ENCODE measurements at places on chromosomes 12 and 14.

- H3K27me3 ChIP-seq: no peaks in the 10 kb centered on the region
- no peaks in the 10 kb centered on the region for H3K4me1 ChIP-seq
- H3K36me3 ChIP-seq: no peaks in the 10 kb centered on the region
- no peak overlapping the region for H3K27ac ChIP-seq
These were observed 55.0 kb downstream of the TPCN1 start for GRCh38 chr12:113276306-113276705.

DNA sequence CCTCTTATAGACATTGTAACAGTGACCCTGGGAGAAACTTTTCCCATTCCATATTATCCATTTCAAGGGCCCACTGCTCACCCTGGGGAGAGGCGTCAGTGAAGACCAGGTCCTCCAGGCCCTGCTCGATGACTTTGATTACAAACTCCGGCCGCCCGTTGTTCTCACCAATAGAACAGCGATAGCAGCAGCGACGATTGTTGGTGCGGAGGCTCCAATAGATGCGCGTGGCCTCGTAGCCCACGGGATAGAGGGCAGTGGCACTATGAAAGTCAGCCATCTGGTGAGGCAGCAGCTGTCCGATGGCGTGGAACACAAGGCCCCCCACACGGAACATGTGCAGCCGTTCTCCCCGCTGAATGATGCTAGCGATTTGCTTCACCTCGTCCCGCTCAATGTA lies 7.5 kb upstream of the PRKAG1 start:
- H3K27ac ChIP-seq: no peak overlapping the region
- no peaks in the 10 kb centered on the region for H3K4me1 ChIP-seq
- DNase-seq: no peak
- H3K4me3 ChIP-seq: no peak overlapping the region

DNA sequence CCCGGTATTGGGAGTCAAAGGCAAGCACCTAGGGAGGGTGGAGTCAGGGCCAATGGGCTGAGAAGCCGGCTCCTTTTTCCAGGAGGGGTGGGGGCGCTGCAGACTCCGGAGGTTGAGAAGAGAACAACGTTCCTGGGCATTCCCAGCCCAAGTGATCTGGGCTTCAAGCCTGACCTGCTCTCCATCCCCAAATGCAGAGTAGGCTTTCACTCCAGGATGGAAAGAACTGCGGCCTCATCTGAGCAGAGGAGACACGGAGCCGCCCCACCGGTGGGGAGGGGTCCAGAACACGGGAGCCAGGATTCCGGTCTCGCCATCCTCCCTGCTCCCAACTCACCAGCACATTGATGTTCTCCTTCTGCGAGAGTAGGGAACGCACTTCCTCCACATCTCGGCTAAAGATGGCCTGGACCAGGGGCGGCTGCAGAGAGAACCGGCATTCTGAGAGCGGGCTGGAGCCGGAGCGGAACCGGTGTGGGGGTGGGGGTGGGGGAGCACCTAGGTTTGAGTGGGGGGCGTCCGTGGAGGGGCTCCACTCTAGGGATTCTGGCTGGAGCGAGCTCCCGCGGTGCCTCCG lies 605 bp downstream of the ANKRD52 start:
- H3K4me3 ChIP-seq: peak overlapping the region; percentile 77
- no peaks in the 10 kb centered on the region for H3K27me3 ChIP-seq
- H3K4me1 ChIP-seq: peaks cover 31% of the 10 kb centered on the region
- peak; percentile 53 for DNase-seq

- H3K27me3 ChIP-seq: peaks cover 5% of the 10 kb centered on the region
- no peak overlapping the region for H3K4me3 ChIP-seq
- H3K4me1 ChIP-seq: no peaks in the 10 kb centered on the region
- H3K36me3 ChIP-seq: no peaks in the 10 kb centered on the region
- DNase-seq: no peak
- no peak overlapping the region for H3K27ac ChIP-seq
These were observed 222.1 kb downstream of the C12orf42 start for GRCh38 chr12:103273645-103274044.

DNA sequence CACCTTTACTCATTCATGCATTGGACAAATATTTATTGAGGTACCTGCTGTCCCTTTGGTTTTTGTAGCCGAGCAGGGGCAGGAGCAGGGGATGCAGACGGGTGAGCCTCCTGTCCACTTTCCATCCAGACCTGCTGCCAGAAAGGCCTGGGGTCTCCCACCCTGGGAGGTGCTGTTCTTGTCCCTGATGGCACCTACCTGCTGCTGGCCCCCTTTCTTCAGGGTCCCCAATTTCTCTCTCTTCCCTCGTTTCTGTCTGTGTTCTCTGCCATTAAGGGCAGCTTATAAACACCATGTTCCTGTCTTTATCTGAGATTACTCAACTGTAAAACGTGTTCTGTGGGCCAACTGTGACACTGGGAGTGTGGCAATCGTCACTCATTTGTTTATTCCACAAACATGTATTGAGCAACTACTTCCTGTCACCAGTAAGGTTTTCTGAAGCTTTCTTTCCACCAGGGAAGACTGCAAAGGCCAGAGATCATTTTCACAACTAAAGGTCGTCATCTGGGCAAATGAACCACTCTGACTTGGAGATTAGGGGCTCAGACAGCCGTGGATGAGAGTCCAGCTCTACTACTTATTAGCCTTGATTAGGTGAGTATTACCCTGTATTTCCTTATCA lies at the start of gene HAL:
TSS of gene HAL (minus strand) at position 311 of the 625 bp plus-strand sequence. CDS start 434 bp downstream, outside the sequence.
- H3K27me3 ChIP-seq: no peaks in the 10 kb centered on the region
- no peaks in the 10 kb centered on the region for H3K36me3 ChIP-seq
- no peak within 1 kb of the TSS for H3K4me3 ChIP-seq

DNA sequence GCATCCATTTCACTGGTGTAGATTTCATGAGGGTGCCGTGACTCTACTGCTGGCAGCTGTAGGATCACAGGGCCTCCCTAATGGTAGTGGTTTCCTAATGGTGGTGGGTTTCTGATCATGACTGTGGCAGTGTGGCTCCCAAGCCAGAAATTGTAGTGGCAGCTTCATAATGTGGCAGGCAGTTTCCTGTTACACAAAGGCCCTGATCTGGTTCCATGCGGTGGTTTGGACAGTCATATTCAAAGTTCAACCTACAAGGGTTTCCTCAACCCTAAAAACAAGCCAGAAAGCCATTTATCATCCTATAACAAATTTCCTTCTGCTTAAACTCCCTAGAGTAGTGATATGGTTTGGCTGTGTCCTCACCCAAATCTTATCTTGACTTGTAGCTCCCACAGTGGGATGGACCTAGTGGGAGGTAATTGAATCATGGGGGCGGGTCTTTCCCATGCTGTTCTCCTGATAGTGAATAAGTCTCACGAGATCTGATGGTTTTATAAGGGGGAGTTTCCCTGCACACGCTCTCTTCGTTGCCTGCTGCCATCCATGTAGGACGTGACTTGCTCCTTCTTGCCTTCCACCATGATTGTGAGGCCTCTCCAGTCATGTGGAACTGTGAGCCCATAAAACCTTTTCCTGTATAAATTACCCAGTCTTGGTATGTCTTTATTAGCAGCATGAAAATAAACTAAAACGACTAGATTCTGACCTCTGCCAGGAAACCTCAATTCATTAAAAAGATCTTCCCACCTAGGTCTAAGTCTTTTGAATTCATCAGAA lies 257.1 kb downstream of the EFCAB11 start:
- DNase-seq: no peak
- H3K4me1 ChIP-seq: peaks cover 7% of the 10 kb centered on the region
- H3K27ac ChIP-seq: no peak overlapping the region
- H3K4me3 ChIP-seq: no peak overlapping the region
- H3K36me3 ChIP-seq: no peaks in the 10 kb centered on the region
- no peaks in the 10 kb centered on the region for H3K27me3 ChIP-seq

GRCh38 chr12:57816001-57816854 lies 2.3 kb downstream of the AVIL start:
- H3K36me3 ChIP-seq: no peaks in the 10 kb centered on the region
- no peak overlapping the region for H3K27ac ChIP-seq
- no peak for DNase-seq
- no peaks in the 10 kb centered on the region for H3K27me3 ChIP-seq
- H3K4me3 ChIP-seq: no peak overlapping the region

DNA sequence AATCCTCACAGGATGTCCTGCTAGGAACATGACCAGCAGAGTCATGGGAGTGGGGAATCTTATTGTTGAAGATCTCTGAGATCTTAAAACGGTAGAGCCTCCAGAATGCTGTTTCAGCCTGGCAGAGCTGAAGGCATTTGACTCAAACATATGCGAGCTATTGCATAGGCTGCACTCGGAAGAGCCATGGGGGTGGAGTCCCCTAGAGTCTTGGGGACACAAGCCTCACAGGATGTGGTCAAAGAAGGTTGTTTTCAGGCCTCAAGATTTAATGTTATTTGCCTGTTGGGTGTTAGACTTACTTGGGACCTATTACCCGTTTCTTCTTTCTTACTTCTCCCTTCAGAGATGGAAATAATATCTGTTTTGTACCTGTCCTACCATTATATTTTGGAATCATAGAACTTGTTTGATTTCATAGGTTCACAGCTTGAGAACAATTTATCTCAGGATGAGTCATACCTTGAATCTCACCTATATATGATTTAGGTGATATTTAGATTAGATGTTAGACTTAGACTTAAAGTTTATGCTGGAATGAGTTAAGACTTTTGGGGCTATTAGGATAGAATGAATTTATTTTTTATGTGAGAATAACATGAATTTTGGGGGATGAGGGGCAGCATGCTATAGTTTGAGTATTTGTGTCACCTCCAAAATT lies 172.2 kb upstream of the ATP2B1 start:
- no peak overlapping the region for H3K27ac ChIP-seq
- H3K36me3 ChIP-seq: no peaks in the 10 kb centered on the region
- H3K4me1 ChIP-seq: no peaks in the 10 kb centered on the region
- no peak overlapping the region for H3K4me3 ChIP-seq
- no peaks in the 10 kb centered on the region for H3K27me3 ChIP-seq

GRCh38 chr14:64388533-64389285 lies 556 bp downstream of the MTHFD1 start:
- peak overlapping the region; percentile 41 for H3K27ac ChIP-seq
- peak overlapping the region; percentile 80 for H3K4me3 ChIP-seq
- no peaks in the 10 kb centered on the region for H3K27me3 ChIP-seq
- DNase-seq: peak; percentile 27

DNA sequence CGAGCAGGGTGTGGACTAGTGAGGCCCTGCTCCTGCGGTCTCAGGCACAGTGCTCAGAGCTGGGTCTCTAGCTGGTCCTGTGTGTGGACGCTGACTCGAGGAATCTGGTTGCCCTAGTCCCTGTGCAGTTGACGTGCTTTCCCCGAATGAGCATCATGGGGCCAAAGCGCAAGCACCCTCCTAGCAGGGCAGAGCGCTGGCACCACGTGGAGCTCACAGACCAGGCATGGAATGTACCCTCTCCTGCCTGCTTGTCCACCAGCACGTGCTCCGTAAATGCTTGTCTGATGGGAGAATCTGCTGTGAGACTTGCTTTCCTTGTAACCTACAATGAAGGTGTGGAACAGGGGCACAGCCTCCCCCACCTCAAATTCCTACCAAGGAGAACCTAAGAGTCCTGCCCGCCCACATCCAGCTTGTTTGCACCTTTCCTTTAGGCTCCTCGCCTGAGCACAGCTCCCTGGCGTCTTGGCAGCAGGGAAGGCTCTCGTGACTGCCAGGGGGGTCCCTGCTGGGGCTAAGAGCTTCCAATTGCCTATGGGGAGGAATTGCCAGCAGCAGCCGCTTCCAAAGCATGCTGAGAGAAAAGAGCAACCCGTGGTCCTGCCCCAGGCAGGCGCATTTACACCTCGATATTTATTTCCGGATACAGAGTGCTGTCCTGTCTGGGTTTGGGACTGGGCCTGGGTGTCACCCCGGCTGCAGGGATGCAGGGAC lies 125.0 kb downstream of the PIWIL1 start:
- H3K4me3 ChIP-seq: no peak overlapping the region
- no peaks in the 10 kb centered on the region for H3K36me3 ChIP-seq
- no peak for DNase-seq
- no peaks in the 10 kb centered on the region for H3K27me3 ChIP-seq
- H3K27ac ChIP-seq: no peak overlapping the region

DNA sequence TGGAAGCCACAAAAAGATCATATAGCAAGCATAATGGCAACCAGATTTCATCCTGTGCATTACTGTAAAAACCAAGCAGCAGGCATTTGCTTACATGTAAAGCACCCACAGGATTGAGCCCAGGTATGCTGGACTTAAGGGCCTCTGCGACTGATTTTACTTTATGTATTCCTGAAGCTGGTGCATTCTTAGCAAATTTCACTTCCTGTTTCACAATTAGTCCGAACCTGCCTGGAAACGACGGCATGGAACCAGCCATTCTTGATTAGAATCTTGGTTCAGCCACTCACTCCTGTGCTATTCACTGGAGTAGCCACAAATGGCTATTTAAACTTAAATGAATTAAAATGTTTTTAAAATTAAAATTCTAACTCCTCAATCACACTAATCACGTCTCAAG lies 239.2 kb downstream of the NUAK1 start:
- no peaks in the 10 kb centered on the region for H3K27me3 ChIP-seq
- peaks cover 6% of the 10 kb centered on the region for H3K4me1 ChIP-seq
- H3K27ac ChIP-seq: no peak overlapping the region
- no peak overlapping the region for H3K4me3 ChIP-seq

DNA sequence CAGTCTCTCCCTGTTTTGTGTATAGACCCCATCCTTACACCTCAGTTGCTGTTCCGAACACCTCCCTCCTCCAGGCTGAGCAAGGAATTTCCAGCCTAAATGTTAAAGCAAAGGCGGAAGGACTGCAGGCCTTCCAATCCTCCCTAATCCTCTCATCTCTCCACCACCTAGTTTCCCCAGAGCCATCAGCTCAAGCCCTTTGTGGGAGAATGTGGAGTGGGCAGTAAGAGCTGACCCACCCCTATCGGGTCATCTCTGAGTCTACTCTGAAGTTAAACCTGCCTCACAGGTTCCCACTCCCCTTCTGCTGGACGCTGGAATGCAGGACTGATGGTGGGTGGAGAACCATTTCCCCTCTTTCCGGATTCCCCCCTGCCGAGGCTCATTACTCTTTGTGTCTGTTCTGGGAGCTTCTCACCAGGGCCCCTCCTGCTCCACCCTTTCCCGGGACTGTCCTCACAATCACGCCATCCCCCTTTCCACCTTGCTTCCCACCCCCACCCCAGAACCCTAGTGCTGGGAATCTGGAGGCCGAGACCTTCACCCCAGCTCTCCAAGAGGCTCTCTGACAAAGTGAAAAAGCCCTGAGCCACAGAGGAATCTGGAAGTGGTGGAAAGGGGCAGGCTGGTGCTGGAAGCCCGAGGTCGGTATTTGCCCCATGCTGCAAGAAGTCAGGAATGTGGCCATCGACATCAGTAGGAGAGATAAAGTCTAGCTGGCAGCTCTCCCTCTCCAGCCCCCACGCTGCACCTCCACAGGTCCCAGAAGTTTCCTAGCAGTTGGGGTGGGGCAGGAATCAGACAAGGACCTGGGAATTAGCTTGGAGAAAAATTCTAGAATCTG lies 3.3 kb upstream of the KRT18 start:
- peak; percentile 67 for DNase-seq
- H3K27ac ChIP-seq: peak overlapping the region; percentile 73
- peak overlapping the region; percentile 35 for H3K4me3 ChIP-seq

- H3K4me3 ChIP-seq: no peak overlapping the region
- DNase-seq: no peak
- peaks cover 17% of the 10 kb centered on the region for H3K4me1 ChIP-seq
- no peaks in the 10 kb centered on the region for H3K27me3 ChIP-seq
These were observed 11.6 kb upstream of the FOXN3 start for GRCh38 chr14:89428546-89429198.
